RPMI8226 (cell line): ENCODE measurements at places on chromosomes 11 and 22.

DNA sequence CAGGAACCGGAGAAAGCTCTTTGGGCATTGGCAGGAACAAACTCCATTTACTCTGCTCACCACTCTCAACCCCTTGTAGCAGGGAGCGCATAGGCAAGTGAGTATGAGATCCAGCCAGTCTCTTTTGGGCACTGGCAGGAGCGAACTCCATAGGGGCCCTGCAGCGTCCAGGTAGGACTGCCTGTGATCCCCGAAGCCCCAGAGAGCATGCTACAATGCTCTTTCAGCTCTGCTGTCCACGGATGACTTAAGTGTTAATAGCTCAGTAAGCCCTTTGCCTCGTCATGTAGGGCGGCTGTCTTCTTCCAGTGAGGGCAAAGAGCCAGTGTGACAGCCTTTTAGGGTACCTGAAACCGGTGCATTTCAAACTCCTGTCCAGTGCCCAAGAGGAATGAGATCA, 1525.6 kb upstream of the RAG2 start:
- no peak for DNase-seq

GRCh38 chr11:44226490-44226889, 83.4 kb downstream of the ALX4 start:
- DNase-seq: no peak

GRCh38 chr11:62400760-62401159, 18.1 kb upstream of the SCGB1A1 start:
- DNase-seq: no peak

DNA sequence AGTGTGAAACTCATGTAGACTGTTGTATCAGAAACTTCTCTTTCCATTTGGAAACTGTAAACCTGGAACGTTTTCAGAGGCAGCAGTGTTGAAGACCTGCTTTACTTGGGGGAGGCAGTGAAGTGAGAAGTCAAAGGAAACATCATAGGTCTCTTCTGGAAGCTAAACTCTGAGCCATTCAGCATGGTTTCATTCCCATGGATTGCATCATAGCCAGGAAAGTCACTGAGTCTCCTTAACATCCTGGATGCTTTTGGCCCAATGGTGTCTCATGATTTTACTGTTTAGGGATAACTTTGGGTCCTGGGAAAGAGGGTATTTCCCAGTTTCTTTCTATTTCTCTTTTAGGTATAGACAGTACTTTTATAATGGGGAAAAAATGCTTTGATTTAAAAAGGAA, 153.2 kb upstream of the E2F8 start:
- DNase-seq: no peak

DNA sequence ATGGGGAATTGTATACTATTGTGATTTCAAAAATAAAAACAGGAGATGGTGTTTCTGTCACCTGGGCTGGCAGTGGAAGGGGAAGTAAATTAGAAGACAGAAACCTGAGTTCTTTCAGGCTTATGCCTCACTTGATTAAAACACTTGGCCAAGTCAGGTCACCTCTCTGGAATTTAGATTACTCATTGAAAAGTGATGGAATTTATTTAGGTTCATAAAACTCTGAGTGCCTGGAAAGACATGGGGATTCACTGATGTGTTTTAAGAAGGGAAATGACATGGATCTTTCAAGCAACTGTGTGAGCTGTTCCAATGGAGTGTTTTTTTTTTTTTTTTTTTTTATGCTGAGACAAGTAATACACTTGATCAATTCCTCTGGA, 400.1 kb downstream of the TMEM135 start:
- DNase-seq: no peak

DNA sequence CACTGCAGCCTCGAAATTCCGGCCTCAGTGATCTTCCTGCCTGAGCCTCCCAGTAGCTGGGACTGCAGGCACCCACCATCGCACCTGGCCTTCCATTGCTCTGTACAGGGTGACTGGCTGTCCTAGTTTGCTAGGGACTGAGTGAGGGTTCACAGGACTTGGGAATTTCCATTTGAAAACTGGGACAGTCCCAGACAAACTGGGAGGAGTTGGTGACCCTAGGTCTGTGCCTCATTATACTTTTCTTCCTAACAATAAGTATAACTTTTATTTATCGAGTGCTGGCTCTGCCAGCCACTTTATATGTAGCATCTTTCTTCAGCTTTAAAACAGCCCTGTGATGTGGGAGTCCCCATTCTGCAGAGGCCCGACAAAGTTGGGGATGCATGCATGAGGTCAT, 25.5 kb downstream of the TCP11L1 start:
- DNase-seq: no peak

DNA sequence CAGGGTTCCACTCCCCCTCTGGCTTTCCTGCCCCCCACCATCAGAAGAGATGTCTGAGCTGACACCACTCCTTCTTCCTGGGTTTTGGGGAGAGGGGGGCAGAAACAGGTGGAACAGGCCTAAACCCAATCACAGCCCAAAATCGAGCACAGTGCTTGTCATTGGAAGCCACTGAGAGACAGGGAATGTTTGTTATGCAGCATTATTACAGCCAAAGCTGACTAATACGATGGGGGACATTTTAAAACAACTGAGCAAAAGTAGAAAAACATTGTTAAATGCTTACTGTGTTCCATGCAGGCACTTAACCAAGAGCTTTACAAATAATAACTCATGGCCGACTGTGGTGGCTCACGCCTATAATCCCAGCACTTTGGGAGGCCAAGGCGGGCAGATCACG, 32.5 kb upstream of the RTL6 start:
- no peak for DNase-seq

DNA sequence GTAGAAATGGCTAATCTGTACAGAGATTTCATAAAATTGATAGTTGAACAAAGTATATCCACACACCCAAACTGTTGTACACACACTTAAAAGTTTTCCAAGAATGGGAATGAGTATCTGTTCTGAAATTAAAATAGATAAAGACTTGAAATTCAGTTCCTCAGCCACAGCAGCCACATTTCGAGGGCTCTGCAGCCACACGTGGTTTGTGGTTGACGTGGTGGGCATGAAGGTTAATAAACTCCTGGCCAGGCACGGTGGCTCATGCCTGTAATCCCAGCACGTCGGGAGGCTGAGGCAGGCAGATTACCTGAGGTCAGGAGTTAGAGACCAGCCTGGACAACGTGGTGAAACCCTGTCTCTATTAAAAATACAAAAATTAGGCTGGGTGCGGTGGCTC, 24.0 kb downstream of the TPST2 start:
- no peak for DNase-seq

- DNase-seq: no peak
Observed at GRCh38 chr11:134004496-134005172, 47.9 kb upstream of the IGSF9B start.

DNA sequence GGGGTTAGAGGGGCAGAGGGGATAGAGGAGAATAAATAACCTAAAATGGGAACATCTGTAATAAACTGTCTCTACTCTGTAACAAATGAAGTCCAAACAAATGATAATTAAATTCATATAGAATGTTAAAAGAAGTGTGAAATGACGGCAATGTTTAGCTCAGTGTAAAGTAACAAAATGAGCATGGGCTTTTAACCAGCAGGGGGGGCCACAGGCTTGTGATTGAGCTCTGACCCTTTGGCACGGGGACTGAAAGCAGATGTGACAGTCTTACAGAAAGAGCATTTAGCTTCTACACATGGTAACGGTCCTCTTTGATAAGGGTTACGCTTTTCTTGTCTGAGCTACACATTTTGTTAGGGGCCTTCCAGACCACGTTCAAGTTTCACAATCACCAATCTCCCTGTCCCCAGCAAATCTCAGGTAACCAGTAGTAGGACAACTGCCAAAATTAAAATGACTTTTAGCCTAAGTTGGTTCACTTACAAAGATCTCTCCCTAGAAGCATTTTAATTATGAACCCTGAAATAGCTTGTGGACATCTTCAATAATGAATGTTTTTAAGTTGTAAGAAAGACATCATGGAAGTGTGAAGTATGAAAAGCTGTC, 262.5 kb downstream of the DCDC1 start:
- DNase-seq: peak; percentile 60

DNA sequence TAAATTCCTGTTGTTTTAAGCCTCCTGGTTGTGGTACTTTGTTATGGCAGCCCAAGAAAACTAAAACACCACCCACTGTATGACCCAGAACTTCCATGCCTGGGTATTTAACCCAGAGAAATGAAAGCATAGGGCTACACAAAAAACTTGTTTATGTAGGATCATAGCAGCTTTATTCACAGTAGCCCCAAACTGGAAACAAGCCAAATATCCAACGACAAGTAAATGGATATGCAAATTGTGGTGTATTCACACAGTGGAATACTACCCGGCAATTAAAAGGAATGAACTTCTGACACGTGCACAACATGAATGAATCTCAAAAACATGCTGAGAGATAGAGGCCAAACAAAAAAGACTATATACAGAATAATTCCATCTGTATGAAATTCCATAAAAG, 62.2 kb upstream of the NAV2 start:
- no peak for DNase-seq

DNA sequence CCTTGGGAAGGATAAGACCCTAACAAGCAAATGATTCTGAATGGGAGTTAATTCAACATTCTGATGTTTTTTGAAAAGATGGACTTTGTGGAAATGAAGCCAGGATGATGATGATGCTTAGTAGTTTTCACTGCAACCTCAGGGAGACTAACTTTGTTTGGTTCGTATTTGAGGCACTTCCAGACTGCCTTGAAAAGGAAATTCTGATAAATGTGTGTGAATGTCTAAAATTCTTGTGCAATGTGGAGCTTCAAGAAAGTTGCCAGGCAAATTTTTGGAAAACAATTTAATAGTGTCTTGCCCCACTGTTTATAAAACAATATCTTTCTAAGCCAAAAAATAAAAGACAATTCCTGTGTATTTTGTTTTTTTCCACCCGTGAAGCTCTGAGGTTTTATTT, 11.2 kb upstream of the NAV2 start:
- DNase-seq: no peak

DNA sequence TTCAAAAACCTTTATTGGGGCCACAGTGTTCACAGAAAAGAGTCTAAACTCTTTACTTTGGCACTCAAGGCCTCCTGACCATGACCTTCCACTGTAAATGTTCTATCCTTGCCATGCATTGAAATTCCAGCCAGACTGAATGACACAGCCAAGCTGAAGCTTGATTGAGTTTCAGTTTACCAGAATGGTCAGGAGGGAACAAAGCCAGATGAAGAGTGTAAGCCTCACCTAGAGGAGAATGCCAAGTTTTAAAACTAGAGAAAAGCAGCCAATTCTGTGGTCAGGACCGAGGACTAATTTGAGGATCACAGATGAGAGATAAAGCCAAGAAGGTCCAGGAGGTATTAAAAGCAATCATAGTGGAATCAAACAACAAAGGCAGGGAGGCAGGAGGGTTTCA, 215.3 kb downstream of the KCNA4 start:
- no peak for DNase-seq

DNA sequence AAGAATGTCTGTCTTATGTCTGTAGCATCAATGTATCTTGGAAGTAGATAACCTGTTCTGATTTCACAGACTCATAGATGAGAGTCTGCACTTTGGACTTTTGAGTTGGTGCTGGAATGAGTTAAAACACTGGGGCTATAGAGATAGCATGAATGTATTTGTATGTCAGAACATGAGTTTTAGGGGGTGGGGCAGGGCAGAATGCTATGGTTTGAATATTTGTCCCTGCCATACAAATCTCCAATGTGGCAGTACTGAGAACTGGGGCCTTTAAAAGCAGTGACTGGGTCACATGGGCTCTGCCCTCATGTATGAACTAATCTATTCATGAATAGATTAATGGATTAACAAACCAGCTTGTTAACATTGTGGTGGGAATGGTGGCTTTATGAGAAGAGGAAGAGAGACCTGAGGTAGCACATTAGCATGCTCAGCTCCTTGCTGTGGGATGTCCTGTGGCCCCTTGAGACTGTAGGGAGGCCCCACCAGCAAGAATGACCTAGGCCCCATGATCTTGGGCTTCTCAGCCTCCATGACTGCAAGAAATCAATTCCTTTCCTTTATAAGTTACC, 15.5 kb upstream of the OR52K1 start:
- no peak for DNase-seq

GRCh38 chr11:104925850-104926249, 27.6 kb upstream of the CASP12 start:
- DNase-seq: no peak

- DNase-seq: no peak
Observed at GRCh38 chr11:76629116-76629852, 41.3 kb downstream of the LRRC32 start.

DNA sequence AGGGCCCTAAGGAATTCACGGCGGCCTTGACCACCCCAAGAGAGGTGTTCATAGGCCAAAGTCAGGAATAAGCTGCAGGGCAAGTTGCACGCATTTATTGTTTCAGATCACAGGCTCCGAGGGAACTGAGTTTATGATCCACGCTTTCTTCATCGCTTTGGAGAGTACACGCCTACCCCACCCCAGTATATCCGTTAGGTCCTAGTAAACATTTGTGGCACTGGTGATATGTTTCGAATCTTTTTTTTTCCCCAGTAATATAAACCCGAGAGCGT, 805 bp downstream of the GANAB start:
- no peak for DNase-seq

DNA sequence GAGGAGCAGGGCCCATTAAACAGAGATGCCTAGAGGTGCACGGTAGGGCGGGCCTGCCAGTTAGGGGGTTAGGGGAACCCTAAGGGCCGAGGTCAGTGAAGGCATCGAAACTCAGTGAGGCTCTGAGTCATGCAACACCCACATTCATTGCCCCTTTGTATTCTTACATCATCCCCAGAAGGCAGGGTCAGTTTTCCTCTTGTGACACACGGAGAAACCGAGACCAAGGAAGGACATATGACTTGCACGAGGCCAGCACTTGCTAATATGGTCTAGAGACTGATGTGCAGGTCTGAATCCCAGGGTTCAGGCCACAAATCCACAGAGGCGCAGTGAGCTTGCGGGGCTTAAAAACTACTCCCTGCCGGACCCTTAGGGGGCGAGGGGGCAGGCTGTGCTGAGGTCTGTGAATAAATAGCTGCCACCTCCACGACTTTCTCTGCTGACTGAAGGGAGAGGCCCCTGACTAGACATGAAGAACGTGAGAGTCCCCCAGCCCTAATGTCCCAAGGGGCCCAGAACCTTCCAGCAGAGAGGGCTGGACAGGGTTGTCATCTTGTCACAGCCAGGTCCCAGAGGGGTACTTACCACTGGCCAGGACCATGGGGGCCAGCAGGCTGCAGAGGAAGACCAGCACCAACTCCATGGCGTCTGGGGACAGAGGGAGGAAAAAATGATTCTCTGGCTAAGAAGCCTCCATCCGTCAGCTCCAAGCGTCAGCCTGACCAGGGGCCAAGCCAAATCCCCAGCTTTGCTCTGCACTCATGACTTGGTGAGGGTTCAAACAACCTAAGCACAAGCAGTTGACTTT, 17.8 kb upstream of the FXYD2 start:
- DNase-seq: no peak

GRCh38 chr11:37597776-37598175, 999.7 kb upstream of the RAG2 start:
- DNase-seq: no peak

- DNase-seq: no peak
Observed at GRCh38 chr11:61266602-61267001, 25.6 kb downstream of the PGA5 start.

DNA sequence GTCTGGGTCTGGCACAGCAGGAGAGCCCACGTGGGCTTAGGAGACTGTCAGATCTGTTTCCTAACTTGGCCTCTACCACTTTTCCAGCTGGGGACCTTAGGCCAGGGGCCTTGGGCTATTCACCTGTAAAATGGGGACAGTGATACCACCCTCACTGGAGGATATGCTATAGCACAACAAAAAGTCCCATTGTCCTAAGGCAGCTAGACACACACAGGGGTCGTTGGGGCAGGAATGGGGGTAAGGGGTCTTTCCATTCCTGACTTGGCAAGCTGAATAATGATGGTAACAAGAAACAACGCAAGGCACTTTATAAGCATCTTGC, 2.6 kb upstream of the SH3BP1 start:
- no peak for DNase-seq

- no peak for DNase-seq
Observed at GRCh38 chr11:82601711-82602110, 132.0 kb downstream of the FAM181B start.
